ENCODE measurements at places on chromosomes 7 and 10. TPM values are rescaled to one million over a fixed set of nuclear protein-coding genes. Genes with fewer than 3 reads are reported as not detected.
A peak's percentile ranks its signal among the peaks of the same experiment; 100 is the strongest.

SPDYE11 gene
- polyA plus RNA-seq: not detected

SMO gene
- polyA plus RNA-seq: 34.5 TPM

FAM131B gene
- 43.6 TPM for polyA plus RNA-seq

DNA sequence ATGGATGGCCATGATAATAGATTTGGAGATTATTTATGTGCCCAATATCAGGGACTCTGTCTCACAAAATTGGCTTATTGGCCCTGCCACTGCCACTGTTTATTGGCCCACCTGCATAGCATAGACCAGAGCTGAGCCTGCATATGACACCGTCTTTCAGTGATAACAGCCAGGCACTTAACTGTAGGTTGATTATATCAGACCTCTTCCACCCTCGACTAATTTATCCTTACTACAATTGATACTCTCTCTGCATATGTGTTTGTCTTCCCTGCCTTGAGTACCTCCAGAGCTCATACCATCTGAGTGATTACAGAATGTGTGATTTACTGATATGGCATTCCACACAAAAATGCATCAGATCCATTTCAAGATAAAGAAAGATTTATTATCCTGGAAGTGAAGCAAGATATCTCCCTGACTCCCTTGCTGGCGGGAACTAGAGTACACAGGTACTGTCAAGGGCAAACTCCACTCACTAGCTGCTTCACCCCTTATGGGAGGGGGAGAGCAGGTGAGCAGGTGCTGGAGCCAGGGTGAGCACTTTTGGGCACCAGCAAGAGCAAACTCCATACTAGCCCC is 13.1 kb upstream of the SAMD9L start:
- no peaks in the 10 kb centered on the region for H3K36me3 ChIP-seq
- no peaks in the 10 kb centered on the region for H3K27me3 ChIP-seq
- no peaks in the 10 kb centered on the region for H3K4me1 ChIP-seq
- H3K27ac ChIP-seq: no peak overlapping the region

- H3K27ac ChIP-seq: no peak overlapping the region
- H3K27me3 ChIP-seq: peaks cover 7% of the 10 kb centered on the region
- no peaks in the 10 kb centered on the region for H3K36me3 ChIP-seq
- H3K4me1 ChIP-seq: no peaks in the 10 kb centered on the region
Measured at GRCh38 chr7:19209166-19209696, 64.0 kb upstream of the FERD3L start.

GRCh38 chr10:34758447-34758996 is 56.6 kb downstream of the PARD3 start:
- peaks cover 23% of the 10 kb centered on the region for H3K4me1 ChIP-seq
- H3K27ac ChIP-seq: no peak overlapping the region
- H3K27me3 ChIP-seq: no peaks in the 10 kb centered on the region
- H3K36me3 ChIP-seq: no peaks in the 10 kb centered on the region
- no peak overlapping the region for H3K4me3 ChIP-seq

- no peak for DNase-seq
- H3K36me3 ChIP-seq: no peaks in the 10 kb centered on the region
- H3K27me3 ChIP-seq: no peaks in the 10 kb centered on the region
Measured at GRCh38 chr10:77274046-77274795, 363.4 kb downstream of the KCNMA1 start.

- no peak for DNase-seq
- peaks cover 22% of the 10 kb centered on the region for H3K36me3 ChIP-seq
- peaks cover 31% of the 10 kb centered on the region for H3K4me1 ChIP-seq
- no peaks in the 10 kb centered on the region for H3K27me3 ChIP-seq
- H3K4me3 ChIP-seq: no peak overlapping the region
Measured at GRCh38 chr7:47490501-47491265, 91.2 kb downstream of the TNS3 start.

GRCh38 chr7:77799078-77799964 is 748 bp downstream of the PHTF2 start:
- peaks cover 5% of the 10 kb centered on the region for H3K36me3 ChIP-seq
- peak overlapping the region; percentile 76 for H3K4me3 ChIP-seq
- no peaks in the 10 kb centered on the region for H3K27me3 ChIP-seq
- peak; percentile 79 for DNase-seq
- peaks cover 18% of the 10 kb centered on the region for H3K4me1 ChIP-seq

DNA sequence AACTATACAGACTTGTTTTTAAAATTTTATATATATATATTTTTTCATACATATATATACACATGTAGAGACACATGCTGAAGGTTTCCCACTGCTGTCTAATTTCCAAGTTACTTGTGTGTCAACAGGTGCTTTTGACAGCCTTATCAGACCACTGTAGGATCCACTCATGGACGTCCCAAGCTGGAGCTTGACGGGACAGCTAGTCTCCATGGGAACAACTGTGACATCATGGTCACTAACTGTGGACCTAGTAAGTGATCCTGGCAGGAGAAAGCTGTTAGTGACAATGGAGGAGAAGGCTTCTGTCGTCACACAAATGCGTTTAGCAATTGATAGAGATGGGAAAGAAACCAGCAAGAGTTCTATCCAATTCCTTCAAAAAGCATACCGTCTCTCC is 60.2 kb upstream of the DDC start:
- H3K27me3 ChIP-seq: no peaks in the 10 kb centered on the region
- H3K27ac ChIP-seq: no peak overlapping the region
- DNase-seq: no peak
- H3K4me1 ChIP-seq: no peaks in the 10 kb centered on the region
- no peak overlapping the region for H3K4me3 ChIP-seq

DNA sequence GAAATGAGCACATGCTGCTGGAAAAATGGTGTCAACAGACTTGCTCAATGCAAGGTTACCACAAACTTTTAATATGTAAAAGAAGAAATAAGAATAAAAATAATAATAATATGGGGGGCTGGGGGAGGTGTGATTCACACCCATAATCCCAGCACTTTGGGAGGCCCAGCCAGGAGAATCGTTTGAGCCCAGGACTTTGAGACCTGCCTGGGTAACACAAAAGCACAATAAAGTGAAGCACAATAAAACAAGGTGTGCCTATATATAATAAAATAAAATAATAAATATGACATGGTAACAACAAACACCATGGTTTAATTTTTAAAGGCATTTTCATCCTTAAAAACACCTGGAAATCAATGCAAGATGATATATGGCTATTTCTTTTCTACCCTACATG is 25.1 kb downstream of the EIF3A start:
- H3K4me1 ChIP-seq: no peaks in the 10 kb centered on the region
- peaks cover 98% of the 10 kb centered on the region for H3K36me3 ChIP-seq
- no peak overlapping the region for H3K27ac ChIP-seq
- H3K27me3 ChIP-seq: no peaks in the 10 kb centered on the region
- DNase-seq: no peak

GRCh38 chr7:41156268-41156667 is 546.6 kb downstream of the INHBA start:
- no peaks in the 10 kb centered on the region for H3K27me3 ChIP-seq
- no peak for DNase-seq
- no peak overlapping the region for H3K27ac ChIP-seq
- no peaks in the 10 kb centered on the region for H3K4me1 ChIP-seq

GRCh38 chr10:88478256-88478655 is 104.9 kb downstream of the RNLS start:
- H3K4me1 ChIP-seq: peaks cover 16% of the 10 kb centered on the region
- H3K27ac ChIP-seq: no peak overlapping the region
- H3K27me3 ChIP-seq: no peaks in the 10 kb centered on the region
- DNase-seq: no peak

Measured in SK-N-SH (cell line).